ENCODE measurements at places on chromosomes 5 and 9.
A peak's percentile ranks its signal among the peaks of the same experiment; 100 is the strongest.

DNA sequence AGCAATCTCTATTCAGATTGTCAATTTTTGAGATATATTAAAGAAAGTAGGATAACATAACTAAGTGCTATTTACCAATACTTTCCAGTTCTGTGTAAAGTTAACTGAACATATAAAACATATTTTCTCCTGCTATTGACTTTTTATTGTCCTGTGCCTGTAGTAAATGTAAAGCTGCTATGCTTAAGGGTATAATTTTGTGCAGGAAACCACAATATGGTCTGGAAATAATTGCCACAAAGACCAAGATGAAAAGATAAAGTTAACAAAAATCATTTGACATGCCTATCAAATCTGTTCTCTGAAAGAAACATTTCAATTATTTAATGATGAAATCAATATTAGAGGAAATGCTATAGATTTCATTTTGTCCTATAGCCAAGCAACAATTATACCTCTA, 121.3 kb downstream of the FGF10 start:
- no peak for DNase-seq

DNA sequence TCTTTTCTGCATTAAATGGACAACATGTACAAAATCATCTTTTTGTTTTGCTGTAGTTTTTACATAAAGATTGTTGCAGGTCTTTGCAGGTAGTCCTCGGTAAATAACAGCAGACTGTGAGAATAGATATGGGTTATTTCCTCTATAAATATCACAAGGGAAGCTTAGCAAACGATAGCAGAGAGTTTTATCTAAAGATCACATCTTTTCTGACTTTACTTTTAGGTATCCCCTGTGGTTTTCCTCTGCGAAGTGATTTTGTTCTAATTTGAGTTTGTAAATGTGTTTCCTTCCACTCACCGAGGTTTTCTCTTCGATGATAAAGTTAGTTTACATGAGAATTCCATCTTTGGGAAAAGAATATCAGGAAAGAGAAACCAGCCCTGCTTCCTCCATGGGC, 109.6 kb downstream of the EGFLAM start:
- no peak for DNase-seq

- no peak for DNase-seq
Measured at GRCh38 chr9:27460226-27461023, 63.7 kb upstream of the IFNK start.

GRCh38 chr5:17024686-17025180, 88.6 kb upstream of the MYO10 start:
- no peak for DNase-seq

DNA sequence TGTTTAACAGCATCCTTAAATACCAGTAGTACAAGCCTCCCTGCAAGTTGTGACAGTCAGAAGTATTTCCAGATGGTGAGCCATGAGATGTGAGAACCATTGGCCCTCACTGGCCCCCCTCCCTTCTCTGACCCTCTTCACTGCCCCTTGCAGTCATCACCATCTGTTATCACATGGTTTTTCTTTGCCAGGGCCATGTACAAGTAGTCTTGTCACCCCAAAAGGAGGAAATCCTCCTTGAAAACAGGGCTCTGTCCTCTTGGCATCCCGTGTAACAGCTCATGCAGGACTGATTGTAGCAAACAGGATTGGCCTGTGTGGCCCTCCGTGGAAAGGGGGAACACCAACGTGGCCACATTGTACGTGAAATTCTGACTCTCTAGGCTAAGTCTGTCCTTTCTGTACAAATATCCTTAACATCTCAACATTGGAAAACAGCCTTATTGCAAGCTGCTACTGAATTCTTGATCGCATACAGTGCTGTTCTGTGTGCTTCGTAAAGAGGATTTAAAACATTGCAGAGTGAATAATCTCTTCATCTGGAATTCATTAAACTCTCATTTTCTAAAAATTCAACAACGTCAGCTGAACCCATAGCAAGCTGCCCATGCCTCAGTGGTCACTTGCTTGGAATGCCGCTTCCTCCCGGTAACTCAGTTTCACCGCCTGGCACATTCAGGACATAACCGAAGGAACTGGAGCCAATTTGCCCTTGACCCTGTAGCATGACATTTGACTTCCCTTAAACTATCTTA, 171.7 kb downstream of the ATPSCKMT start:
- DNase-seq, result no peak

DNA sequence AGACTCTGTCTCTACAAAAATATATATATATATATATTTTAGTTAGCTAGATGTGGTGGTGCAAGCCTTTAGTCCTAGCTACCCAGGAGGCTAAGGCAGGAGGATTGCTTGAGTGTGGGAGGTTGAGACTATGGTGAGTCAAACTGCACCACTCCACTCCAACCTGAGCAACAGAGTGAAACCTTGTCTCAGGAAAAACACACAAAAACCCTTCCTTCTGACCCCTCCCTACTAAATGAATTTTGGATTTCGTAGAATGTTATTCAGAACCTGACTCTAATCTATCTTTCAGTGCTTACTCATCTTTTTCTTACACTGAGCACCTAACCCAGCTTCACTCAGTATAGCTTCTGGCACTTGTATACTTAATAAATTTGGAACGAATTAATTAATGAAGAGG, 35.2 kb upstream of the IL7R start:
- DNase-seq, result no peak

GRCh38 chr5:75525344-75525743, 13.7 kb downstream of the POLK start:
- no peak for DNase-seq

- no peak for DNase-seq
Measured at GRCh38 chr9:18394847-18395351, 79.1 kb upstream of the ADAMTSL1 start.

DNA sequence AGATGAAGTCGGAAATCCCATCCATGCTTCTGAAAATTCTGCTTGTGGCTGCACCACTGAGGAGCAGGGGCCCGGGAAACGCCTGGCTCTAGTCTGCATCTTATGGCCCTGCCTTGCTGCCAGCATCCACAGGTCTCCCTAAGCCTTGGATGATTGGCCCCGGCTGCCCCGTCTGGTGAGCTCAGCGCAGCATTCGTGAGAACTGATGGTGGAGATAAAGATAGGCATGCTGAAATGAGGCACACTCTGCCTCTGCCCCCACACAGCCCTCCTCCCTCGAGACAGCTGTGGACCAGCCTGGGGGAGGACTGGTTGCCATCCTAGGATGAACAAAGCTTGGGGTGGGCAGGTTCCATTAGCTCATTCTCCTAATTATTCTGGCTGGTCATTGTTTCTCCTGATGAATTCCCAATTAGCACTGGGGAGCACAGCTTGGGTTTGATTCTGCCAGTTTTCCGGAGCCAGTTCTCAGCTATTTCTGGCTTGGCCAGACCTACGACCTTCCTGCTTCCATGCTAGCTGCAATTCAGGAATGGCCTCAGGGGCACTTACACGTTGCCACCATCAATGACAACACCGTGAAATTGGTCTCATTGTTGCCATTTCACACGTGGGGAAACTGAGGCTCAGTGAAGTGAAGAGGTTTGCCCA, 62.8 kb upstream of the CPEB4 start:
- DNase-seq, result no peak

DNA sequence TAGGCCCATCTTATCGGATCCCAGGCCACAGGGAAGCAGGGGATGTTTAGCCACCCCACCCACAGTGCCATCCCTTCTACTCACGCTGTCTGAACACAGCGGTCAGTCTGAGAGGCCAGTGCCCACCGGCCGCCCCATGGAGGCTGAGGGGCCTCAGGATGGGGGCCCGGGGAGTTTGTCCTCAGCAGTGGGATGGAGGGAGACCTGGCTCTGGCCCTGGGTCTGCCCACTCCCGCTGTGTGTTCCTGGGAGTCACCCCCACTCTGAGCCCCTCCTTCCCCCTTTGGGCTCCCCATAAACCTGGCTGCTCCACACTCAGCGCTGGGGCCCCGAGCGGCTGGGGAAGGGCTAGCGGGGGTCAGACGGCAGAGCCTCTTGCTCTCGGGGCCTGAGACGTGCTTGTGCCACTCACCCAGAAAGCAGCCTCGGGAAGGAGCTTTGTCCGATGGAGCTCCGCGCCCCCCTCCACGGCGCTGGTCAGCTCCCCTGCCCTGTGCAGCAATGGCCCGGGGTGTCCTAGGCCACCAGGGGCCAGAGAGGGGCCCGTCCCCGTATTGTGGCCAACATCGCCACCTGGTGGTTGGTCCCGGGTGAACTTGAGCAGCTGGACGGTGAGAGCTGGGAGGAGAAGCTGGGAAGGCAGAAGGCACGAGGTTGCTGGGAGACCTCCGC, 10.9 kb upstream of the LAMC3 start:
- DNase-seq, result no peak

- DNase-seq, result no peak
Measured at GRCh38 chr9:35717132-35717870, 14.7 kb downstream of the TLN1 start.

DNA sequence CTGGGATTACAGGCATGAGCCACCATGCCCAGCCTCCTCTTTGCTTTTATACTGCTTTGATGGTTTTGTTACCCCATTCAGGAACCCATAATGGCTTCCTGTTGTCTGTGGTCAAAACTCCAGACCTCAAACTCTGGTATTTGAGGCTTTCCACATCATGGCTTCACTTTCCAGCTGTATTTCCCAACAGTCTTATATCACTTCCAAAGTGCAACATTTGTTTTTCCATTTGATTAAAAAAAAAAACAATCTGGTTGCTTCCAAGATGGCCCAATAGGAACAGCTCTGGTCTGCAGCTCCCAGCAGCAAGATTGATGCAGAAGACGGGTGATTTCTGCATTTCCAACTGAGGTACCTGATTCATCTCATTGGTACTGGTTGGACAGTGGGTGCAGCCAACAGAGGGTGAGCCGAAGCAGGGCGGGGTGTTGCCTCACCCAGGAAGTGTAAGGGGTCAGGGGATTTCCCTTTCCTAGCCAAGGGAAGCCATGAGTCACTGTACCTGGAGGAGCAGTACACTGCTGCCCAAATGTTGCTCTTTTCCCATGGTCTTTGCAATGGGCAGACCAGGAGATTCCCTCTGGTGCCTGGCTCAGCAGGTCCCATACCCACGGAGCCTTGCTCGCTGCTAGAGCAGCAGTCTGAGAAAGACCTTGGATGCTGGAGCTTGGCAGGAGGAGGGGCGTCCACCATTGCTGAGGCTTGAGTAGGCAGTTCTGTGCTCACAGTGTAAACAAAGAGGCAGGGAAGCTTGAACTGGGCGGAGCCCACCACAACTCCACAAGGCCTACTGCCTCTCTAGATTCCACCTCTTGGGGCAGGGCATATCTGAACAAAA, 458.4 kb downstream of the KDM4C start:
- peak; percentile 11 for DNase-seq

DNA sequence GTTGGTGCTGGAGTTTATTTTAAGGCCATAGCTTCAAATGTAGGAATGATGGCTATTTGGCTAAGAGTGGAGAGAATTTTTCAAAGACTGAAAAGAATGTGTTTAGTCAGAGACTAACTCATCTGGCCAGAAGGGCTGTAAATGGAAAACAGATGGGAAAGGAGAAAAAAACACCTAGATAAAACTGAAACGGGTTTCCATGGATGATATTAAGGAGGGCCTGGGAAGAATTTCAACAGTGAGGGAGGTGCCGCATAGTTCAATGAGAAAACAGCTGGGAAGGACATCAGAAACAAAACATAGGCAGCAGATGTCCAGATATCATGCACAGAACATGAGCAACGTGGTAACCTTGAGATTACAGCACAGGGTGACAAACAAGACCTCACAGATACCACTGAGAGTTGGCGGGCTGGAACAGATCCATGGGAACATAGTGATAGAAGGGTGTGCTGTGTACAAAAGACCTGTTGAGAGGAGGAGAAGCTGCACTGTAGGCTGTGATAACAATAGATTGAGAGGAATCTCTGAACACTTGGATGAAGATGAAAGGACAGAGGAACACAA, 31.2 kb upstream of the RAD23B start:
- DNase-seq, result no peak

DNA sequence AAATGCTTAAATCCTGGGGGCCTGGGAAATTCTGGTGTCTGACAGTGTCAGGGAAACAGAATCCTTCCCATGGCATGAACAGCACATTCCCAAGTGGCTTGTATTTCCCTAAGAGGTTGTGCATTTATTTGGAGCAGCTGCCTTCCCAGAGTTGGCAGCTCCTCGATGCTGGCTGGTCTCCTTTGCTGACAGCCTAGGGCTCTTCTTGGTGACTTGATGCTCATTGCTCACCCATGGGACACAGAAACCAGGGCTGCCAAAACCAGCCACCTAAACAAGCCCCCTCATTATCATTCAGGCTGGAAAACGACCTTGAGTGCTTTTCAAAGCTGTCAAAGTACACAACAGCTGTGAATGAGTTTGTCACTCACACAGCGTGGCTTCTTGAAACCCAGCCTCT, 24.2 kb downstream of the ENHO start:
- DNase-seq, result no peak

DNA sequence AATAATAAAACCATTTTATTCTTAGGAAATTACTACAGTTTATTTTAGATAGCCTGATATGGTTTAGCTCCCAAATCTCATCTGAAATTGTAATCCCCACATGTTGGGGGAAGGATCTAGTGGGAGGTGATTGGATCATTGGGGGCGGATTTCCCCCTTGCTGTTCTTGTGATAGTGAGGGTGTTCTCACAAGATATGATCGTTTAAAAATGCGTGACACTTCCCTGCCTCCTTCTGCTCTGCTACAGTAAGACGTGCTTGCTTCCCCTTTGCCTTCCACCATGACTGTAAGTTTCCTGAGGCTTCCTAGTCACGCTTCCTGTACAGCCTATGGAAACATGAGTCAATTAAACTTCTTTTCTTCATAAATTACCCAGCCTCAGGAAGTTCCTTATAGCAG, 122.4 kb upstream of the FGF10 start:
- no peak for DNase-seq

DNA sequence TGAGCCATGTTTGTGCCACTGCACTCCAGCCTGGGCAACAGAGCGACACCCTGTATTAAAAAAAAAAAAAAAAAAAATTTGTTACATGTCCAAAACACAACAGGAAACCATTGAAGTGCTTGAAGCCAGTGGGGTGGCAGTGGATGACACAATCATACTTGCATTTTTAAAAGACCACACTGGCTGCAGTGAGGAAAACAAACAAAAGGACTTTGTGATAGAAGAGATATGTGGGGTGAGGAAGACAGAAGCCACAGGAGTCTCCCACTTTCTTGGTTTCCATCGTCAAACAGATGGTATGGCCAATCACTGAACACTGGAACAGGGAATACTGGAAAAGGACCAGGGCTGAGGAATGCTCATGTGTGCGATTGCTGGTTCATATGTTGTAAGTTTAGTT, 20.9 kb upstream of the COMMD10 start:
- no peak for DNase-seq

- no peak for DNase-seq
Measured at GRCh38 chr5:3269395-3270169, 326.1 kb upstream of the IRX1 start.

- DNase-seq, result no peak
Measured at GRCh38 chr5:80653502-80653901, 950 bp upstream of the MSH3 start.

GRCh38 chr5:97998941-97999340, 774.5 kb upstream of the RGMB start:
- no peak for DNase-seq

DNA sequence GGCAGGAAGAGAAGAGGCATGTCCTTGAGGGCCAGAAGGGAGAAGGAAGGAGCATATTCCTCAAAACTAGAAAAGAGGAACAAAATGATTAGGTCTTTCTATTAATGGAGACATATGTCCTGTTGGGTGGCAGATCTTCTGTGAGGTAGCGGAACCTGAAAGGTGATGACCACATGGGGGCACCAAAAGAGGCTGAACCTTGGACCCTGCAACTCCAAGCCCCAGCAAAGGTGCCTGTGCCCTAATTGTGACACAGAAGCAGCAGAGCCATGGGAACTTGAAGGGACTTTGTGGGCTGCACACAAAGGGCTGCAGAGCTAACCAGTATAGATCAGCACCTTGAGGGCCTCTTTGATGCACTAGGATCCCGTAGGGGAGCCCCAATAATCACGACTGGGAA, 158.0 kb downstream of the BAAT start:
- DNase-seq, result no peak
